ENCODE measurements at places on chromosomes 1 and 21. TPM values are rescaled to one million over a fixed set of nuclear protein-coding genes. Genes with fewer than 3 reads are reported as not detected.
A peak's percentile ranks its signal among the peaks of the same experiment; 100 is the strongest.

DNA sequence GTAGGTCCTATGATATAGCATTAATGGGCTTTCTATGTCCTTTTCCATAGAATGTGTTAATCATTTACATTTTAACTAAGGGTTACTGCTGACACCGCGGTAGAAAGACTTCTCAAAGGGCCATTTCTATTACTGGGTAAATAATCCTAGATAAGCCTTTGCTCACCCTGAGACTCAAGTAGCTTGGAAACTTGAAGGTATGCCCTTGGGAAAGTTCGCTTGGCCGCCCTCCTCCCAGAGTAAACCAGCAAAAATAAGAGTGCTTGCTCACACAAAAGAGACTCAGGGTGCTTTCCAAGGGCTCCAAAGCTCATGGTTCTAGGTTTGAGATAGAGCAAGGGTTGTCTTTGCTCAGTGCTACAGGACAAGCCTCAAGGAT is 85.8 kb upstream of the TMPRSS2 start:
- no peak for DNase-seq

- DNase-seq: peak; percentile 50
Observed at GRCh38 chr1:93620841-93621210, 60.8 kb downstream of the BCAR3 start.

Gene MEX3A
- 0.53 TPM for total RNA-seq

Gene FCRL3
- total RNA-seq: not detected

- no peak for DNase-seq
Observed at GRCh38 chr1:17944646-17945045, 163.0 kb upstream of the IGSF21 start.

DNA sequence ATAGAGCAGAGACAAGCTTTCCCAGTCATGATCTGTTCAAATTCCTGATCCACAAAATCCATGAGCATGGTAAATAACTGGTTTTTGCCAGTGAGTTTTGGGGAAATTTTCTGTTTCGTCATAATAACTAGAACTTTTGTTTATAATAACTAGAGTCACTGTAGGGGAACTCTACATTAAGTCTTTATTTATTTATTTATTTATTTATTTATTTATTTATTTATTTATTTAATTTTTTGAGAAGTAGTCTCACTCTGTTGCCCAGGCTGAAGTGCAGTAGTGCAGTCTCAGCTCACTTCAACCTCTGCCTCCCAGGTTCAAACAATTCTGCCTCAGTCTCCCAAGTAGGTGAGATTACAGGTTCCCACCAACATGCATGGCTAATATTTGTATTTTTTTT is 1106.8 kb downstream of the AMY1C start:
- DNase-seq: no peak

DNA sequence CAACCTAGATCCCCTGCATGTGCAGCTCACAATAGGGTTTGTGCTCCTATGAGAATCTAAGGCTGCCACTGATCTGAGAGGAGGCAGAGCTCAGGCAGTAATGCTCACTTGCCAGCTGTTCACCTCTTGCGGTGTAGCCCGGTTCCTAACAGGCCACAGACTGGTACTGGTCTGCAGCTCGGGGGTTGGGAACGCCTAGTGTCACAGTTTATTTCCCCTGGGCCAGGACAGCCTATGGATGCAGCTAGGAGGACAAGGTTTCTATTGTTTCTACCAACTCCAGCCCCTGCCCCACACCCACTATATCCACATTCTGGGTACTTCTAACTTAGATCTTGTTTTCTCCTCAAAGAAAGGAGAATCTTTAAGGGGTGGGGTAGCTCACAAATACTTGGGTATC is 58.7 kb upstream of the PRRC2C start:
- DNase-seq: no peak

DNA sequence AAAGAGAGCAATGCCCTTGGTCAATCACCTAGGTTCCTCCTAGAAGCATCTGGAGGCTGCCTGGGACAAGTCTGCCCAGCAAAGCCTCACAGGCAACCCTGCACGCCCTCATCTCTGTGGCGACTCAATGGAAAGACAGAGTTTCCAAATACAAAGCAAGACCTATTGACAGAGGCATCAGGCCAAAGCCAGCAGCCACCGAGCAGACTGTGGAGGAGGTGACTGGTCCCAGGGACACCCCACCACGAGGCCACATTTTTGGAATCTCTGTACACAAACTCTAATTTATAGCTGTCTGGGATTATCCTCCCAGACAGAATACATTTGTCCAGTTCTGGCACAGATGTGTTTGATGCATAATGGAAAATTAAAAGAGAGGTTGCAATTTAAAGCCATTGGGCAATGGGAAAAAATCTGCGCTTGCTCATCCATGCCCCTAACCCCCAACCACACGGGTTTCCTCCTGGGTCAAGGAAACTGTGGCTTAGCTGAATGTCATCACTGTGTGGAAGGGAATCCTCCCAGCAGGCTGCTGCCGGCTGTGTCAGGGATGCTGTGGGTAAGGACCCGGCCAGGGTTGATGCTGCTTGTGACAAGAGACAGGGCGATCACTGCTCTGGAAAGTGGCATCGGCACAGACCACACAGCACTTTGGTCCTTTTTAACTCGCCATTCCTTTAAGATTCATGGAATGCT is 14.3 kb downstream of the TSPAN2 start:
- DNase-seq: no peak

Gene PCBP3
- not detected for total RNA-seq

Gene S100A7
- 0.38 TPM for total RNA-seq

GRCh38 chr1:40784141-40784770 is 669 bp downstream of the KCNQ4 start:
- DNase-seq: no peak

Gene VSIG8
- total RNA-seq: not detected

DNA sequence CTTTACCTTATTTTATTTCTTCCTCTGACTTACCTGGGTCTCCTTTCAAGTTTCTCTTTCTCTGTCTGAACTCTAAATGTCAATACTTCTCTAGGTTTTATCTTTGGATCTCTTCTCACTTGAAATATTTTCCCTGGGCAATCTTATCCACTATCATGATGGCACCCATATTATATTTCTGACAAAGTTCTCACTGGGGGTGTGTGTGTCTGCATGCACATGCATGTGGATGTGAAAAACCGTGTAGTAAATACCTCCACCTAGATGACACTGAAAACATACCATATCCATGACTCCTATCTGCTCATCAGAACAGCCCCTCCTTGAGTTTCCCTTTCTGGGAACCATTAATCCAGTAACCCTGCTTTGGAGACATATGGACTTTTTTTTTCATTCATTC is 30.9 kb downstream of the DNASE2B start:
- DNase-seq: no peak

Gene CYP4A22
- total RNA-seq: not detected

GRCh38 chr1:84795966-84796600 is 96.9 kb downstream of the LPAR3 start:
- DNase-seq: no peak

Gene PRAMEF5
- total RNA-seq: not detected

Gene RSPO1
- not detected for total RNA-seq

DNA sequence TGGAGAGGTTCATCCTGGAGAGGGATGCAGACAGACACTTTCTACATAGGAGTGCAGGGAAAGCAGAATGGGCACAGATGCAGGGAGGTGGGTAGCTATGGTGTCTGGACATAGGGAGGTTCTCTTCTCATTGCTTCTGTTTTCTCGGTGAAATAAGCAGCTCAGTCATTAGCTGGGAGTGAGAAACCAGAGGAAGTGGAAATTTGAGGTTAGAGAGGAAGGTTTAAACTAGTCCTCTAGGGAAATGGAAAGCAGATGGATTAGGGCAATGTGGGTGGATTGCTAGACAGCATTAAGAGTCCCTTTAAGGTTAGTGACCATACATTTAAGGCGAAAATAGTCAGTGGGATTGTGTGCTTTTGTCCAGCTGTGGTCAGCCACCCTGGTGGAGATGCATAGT is 39.6 kb downstream of the MPZL1 start:
- DNase-seq: no peak

DNA sequence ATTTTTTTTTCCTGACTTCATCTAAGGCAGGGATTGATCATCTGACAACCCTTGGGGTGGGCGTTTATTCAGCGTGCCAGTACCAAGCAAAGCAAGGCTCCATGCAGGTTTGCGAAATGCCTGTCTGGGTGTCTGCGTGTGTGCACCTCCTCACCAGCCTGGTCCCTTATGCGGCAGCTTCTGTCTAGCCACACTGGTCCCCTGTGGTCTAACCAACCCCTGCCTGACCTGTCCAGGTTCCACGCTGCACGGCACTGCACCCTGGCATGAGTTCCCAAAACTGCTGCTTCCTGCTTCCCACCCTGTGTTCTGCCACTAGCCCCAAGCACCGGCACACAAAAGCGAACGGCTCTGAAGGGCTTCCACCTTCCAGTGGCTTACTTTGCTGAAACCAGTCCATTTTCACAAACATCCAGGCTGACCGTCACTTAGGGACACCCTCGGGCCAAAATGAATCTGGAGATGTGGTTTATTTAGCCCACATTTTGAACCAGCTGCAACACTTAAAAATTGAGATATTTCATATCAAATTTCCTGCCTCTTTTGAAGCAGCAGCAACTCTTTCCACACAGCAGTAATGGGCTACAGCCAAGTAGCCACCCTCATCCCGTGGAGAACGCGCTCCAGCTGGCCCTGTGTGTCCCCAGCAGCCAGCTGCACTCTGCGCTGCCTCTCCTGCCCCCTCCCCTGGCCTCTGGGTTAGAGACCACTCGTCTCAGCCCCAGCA is 55.7 kb downstream of the HLCS start:
- peak; percentile 17 for DNase-seq

- no peak for DNase-seq
Observed at GRCh38 chr1:112772781-112773180, 57.6 kb upstream of the PPM1J start.

Gene FOXD2
- under 0.01 TPM for total RNA-seq

DNA sequence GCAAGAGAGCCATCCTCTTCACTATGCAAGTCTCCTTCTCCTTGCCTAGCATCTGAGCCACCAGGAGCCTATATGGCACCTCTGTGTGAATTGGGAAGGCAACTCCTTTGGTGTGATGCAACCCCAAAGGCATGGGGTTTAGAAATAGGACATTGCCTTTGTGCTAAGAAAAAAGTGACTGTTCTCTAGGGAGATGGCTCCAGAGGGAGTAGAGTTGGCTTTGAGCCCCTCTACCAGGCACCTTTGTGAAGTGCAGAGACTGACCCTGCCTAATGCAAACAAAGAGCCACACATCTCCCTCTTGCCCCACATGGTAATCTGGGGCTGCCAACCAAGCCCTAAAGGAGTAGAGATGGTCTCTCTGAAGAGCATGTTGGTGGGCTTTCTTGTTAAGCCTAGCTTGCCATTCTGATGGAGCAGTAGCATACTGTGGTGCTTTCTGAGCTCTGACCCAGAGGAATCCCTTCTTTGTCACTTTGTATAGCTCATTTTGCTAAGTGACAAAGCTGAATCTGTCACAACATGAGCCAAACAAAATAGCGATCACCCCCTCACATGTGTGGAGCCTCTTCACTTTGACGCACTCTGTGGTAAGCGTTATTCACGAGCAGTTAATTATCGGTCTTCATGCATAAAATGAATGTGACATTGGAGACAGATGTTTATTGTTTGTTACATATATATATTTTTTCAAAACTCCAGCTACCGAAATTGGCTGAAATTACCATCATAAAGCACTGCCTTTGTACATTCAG is 74.4 kb downstream of the RWDD3 start:
- no peak for DNase-seq
